ENCODE measurements at places on chromosomes 2 and 18.

GRCh38 chr2:14982790-14983189 lies 350.3 kb downstream of the LRATD1 start:
- DNase-seq: no peak

GRCh38 chr2:143745060-143745459 lies 615.8 kb downstream of the ARHGAP15 start:
- DNase-seq: no peak

DNA sequence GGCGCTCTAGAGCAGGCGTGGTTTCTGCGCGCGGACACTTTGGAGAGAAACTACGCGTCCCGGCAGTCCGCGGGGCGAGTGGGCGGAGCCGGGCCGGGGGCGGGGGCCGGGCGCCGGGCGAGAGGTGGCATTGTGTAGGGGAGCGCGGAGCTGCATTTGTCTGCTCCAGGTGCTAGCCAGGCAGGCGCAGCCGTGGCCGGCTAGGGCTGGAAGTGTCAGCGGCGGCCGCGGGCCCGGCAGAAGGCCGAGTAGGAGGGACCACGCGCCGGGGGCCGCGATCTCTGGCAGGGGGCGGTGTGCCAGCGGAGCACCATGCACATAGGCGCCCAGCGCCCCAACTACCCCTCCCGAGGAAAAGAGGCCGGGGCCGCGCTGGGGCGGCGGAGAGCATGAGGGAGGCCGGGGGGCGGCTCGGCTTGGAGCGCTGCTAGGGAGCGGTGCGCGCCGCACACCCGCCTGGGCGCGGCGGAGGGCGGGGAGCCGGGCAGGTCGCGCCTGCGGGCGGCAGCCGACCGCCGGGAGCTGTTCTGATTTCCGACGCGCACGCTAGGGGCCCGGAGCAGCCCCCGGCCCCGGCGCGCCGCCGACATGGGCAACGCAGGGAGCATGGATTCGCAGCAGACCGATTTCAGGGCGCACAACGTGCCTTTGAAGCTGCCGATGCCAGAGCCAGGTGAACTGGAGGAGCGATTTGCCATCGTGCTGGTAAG lies at the start of gene FMNL2:
TSS of gene FMNL2 (plus strand) at position 159 of the 710 bp plus-strand sequence.
- DNase-seq: no peak

DNA sequence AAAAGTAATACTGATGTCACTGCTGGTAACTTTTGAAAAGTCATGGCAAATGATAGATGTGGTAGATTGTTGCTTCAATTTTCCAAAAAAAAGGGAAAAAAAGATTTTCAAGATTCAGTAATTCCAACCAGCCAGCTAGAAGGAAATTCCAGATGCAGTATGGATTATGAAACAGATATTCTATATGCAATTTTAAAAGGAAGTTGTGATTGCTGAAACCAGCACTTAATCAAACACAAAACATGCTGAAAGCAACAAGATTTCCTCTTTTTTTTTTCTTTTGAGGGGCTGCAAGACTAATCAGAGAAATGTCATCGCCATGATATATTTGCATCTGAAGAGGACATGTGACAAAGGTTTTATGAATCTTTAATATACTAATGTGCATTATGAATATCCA lies 5.1 kb upstream of the HNMT start:
- DNase-seq: no peak

DNA sequence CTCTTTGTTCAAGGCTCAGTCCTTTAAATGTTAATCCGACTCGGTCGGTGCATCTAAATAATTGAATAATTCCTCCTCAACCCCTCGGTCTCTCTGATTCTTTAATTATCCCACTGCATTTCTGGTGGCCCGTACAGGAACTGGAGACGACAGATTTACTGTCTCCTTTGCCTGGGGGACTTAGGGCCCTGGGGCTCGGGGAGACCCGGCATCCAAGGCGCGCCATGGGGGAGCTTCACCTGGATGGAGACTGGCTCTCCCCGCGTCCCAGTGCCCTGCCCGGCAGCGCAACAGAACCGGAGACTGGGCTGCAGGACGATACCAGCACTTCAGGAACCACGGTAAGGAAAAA lies 47.7 kb upstream of the SELENOI start:
- DNase-seq: no peak

DNA sequence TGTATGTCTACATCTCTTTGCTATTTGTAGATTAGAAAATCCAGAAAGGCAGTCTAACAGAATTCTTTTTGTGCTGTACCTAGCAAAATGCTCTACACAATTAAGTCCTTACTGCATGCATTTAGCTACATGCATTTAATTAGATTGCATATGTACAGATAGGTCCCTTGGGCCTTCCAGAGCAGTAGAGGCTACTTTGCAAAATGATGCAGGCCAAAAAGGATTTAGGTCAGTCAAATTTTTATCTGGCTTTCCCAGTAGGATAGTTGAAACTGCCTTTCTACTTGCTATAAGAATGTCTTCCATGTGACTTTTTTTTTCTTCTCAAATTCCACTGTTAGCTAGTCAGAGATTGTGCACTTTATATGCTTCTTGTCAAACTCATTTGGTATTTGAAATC lies 19.3 kb downstream of the GALNT13 start:
- DNase-seq: no peak

DNA sequence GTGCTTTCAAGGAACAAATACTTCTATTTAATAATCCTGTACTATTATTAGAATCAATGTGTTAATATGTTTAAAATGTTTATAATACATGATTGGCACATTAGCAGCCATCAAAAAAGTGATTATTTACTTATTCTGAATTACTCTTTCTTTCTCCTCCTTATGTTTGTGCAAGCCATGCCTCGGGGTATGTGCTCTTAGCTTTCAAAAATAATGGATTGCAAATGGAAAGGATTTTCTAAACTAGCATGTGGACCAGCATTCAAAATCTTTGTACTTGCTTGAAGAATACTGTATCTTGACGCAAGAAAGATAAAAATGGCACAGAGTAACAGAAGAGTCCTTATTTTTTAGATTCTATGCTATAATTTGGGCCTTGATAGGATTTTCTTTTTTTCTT lies 156.5 kb downstream of the CDH7 start:
- DNase-seq: no peak

GRCh38 chr2:230312638-230313037 lies 14.4 kb upstream of the SP140L start:
- DNase-seq: no peak

GRCh38 chr2:47631792-47632398 lies 151.1 kb upstream of the MSH6 start:
- no peak for DNase-seq

DNA sequence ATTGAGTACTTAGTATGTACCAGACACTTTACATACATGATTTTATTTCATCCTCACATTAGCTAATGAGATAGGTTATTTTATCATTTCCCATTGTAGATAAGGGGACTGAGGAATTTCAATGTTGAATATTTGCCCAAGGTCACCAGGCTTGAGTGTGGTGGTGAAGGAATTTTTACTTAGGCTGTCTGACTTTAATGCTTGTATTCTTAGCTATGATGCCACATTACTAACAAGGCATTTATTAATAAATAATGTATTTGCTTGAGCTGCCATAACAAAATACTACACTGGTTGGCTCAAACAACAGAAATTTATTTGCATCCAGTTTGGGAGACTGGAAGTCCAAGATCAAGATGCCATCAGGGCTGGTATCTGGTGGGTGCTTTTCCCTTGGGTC lies 250.9 kb downstream of the GPD2 start:
- no peak for DNase-seq

DNA sequence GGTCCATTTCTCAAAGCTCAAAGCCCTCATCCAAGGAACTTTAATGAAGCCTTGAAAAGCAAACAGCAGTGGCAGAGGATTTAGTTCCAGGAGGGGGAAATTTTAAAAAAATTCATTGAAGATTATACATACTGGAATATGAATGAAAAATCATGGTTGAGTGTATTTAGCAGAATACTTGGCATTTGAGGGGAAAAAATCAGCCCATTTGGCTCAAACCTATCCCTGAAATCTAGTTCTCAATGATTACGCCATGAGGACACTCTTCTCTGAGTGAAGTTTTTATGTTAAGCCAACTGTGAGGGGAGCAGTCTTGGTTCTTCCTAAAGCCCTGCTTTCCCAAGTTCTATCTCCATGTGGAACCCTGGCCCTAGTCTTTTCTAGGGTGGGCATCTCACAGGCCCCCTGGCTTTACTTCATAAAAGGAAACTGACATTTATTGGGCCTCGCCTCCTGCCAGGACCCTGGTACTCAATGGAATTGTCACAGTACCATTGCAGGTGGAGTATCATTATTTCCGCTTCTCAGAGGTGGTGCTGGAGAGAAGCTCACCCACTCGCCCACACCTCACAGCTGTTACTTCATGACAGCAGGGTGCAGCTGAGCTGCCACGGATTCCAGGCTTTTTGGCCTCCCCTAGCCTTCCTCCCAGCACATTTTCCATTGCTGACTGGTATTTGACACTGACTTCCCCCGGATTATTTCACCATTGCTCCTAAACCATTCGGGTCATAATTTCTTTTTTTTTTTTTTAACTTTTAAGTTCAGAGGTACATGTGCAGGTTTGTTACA lies 56.8 kb downstream of the NXPH2 start:
- DNase-seq: no peak

- no peak for DNase-seq
These were observed 56.2 kb downstream of the ITSN2 start for GRCh38 chr2:24304098-24304497.

DNA sequence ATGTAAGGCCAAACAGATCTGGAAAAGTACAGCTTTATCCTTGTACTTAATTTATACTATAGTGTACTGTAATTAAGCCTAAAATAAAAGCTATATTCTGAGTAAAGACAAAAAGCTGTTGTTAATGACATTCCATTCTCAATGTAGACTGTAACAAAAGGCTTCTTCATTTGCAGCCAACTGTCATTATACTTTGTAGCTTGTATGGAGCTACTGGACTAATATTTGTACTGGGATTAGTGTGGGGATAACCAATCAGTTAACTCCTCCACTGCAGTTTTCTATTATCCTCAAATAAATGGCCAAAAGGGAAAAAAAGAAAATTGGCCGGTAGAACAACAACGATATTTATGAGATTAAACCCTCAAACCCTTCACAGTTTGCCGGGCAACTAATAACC lies 66.5 kb downstream of the STK39 start:
- no peak for DNase-seq

GRCh38 chr18:23266717-23267446 lies 131.6 kb downstream of the CABLES1 start:
- no peak for DNase-seq

DNA sequence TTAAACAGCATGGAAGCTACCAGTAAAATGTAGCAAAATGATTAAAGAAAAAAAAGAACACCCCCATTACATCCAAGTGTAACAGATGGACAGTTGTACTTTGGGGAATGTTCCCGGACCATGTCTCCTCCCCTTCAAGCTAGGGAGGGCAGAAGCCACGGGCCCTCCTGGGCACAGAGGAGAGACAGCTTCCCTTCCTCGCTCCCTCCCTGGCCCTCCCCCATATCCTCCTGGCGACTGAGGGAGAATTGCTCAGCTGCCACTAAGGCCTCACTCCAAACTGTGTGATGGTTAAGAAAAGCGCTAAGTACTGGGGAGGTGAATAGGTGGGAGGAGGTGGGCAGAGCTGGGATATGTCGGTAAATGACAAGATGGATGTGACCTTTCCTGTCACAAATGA lies 358.0 kb downstream of the HRH4 start:
- DNase-seq: no peak

DNA sequence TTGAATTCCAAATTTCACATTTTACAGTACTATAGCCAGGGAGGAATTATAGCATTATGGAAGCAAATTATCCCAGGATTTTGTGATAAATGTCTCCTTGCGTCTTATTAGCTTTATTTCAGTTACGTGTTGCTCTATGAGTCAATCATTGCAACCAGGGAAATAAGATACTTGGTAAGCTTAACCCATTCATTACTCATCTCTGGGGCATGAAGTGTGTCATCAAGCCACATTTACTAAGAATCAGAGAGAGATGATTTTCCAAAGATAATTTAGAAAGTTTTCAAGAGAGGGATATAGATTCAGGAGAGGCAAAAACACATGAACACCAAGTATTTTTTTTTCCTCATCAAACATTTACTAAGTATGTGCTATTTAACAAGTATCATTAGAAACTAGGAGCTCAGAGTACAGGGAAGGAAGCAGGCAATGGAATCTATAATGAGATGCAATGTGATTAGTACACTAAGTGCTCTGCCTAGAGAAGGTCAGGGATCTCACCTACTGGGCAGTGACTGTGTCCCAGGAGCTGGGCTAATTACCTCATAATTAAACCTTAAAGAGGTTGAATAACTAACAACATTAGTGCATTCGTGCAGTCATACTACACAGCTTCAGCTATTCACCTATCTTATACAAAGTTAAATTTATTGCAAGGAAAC lies 217.8 kb upstream of the NXPH2 start:
- no peak for DNase-seq

- DNase-seq: no peak
These were observed 69.3 kb upstream of the MEX3C start for GRCh38 chr18:51266773-51267172.

DNA sequence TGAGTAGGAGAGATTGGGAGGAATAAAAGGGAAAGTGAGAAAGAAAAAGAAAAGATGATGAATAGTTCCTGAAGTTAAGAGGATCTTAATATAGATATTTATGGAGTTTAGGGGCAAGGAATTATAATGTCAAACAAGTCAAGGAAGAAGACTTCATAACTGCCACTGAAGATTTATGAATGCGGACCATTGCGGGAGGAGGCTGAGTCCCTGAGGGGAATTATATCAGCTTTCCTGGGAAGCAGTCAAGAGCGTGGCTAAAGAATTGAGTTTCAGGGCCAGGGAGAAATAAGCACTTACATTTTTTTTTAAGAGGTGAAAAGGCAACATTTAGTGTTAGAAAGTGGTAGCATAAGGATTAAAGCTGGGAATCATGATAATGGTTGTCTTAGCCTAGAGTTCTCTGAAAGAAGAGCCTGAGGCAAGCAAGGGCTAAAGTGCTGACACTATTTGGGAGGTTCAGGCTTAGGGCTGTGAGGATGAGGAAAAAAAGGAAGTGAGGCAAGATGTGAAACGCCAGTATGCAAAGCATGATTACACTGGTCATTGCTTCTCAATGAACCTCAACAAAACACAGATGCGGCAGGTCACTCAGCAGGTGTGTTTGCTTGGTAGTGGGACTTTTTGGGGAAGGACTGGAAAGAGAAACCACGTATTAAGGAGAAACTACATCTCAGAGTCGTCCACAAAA lies 217.1 kb downstream of the SLC4A3 start:
- no peak for DNase-seq

DNA sequence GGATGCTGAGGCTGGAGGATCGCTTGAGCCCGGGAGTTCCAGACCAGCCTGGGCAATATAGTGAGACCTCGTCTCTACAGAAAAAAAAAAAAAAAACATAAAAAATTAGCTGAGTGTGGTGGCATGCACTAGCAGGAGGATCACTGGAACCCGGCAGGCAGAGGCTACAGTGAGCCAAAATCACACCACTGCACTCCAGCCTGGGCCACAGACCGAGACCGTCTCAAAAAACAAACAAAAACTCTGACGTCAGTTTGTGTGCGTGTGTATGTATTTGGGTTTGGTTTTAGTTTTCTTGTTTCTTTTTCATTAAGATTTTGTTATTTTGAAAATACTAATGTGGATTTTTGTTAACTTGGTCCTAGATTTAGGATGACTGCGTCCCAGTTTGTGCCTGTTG lies 19.0 kb downstream of the CEP68 start:
- DNase-seq: no peak

- DNase-seq: no peak
These were observed 102.4 kb downstream of the COL3A1 start for GRCh38 chr2:189076572-189076971.

- DNase-seq: no peak
These were observed 243.6 kb downstream of the TMEM182 start for GRCh38 chr2:103005393-103005792.

- no peak for DNase-seq
These were observed 20.7 kb downstream of the D2HGDH start for GRCh38 chr2:241755166-241755565.

Measured in stimulated activated CD8-positive, alpha-beta memory T cell treated with anti-CD3 and anti-CD28 coated beads, Interleukin-4, amount 100 ng/mL, for 1 hour (primary cell).